ENCODE measurements at places on chromosomes 1 and 21. TPM values are rescaled to one million over a fixed set of nuclear protein-coding genes. Genes with fewer than 3 reads are reported as not detected.

The SPRR5 gene
- not detected for total RNA-seq

The ADIPOR1 gene
- total RNA-seq = 45.0 TPM

The HLX gene
- 4.6 TPM for total RNA-seq

GRCh38 chr1:244349581-244350001, 102.1 kb downstream of the ADSS2 start:
- no peak for DNase-seq
- peaks cover 22% of the 10 kb centered on the region for H3K4me1 ChIP-seq
- no peaks in the 10 kb centered on the region for H3K36me3 ChIP-seq
- no peak overlapping the region for H3K27ac ChIP-seq
